ENCODE measurements at places on chromosomes 2 and 18. TPM values are rescaled to one million over a fixed set of nuclear protein-coding genes. Genes with fewer than 3 reads are reported as not detected.
A peak's percentile ranks its signal among the peaks of the same experiment; 100 is the strongest.

Gene RAD51AP2
- 0.18 TPM for total RNA-seq

DNA sequence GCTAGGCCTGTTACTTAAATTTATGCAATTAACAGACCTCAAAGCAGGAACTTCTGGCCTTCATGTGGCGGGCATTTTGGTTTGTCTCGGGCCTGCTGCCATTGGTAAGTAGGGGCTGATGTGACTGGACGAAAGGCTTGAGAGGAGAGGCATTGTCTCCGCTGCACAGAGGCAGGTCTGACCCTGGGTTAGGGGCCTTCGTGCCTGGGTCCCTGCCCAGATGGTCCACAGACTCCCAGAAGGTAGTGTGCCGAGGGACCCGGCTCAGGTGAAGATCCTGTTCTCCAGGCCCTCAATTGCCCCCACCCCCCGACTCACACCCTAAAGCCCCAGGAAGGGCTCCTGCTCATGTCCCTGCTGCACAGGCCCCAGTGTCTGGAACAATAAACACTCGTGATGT is 764.9 kb downstream of the TMEM182 start:
- no peaks in the 10 kb centered on the region for H3K27me3 ChIP-seq
- no peak overlapping the region for H3K4me3 ChIP-seq
- no peaks in the 10 kb centered on the region for H3K36me3 ChIP-seq
- H3K4me1 ChIP-seq = no peaks in the 10 kb centered on the region

- H3K4me1 ChIP-seq = no peaks in the 10 kb centered on the region
- H3K27ac ChIP-seq = no peak overlapping the region
- H3K27me3 ChIP-seq = peaks cover 88% of the 10 kb centered on the region
- no peaks in the 10 kb centered on the region for H3K36me3 ChIP-seq
These were observed 15.9 kb upstream of the SEC11C start for GRCh38 chr18:59123588-59124369.

Gene AOX1
- total RNA-seq = 2.2 TPM

GRCh38 chr2:9774266-9774665 is 69.0 kb upstream of the TAF1B start:
- H3K27ac ChIP-seq = no peak overlapping the region
- peaks cover 12% of the 10 kb centered on the region for H3K4me1 ChIP-seq
- DNase-seq = no peak
- H3K36me3 ChIP-seq = no peaks in the 10 kb centered on the region
- H3K27me3 ChIP-seq = no peaks in the 10 kb centered on the region
- no peak overlapping the region for H3K4me3 ChIP-seq

Gene CCDC148
- total RNA-seq = 3.1 TPM

Gene CABYR
- 13.7 TPM for total RNA-seq

DNA sequence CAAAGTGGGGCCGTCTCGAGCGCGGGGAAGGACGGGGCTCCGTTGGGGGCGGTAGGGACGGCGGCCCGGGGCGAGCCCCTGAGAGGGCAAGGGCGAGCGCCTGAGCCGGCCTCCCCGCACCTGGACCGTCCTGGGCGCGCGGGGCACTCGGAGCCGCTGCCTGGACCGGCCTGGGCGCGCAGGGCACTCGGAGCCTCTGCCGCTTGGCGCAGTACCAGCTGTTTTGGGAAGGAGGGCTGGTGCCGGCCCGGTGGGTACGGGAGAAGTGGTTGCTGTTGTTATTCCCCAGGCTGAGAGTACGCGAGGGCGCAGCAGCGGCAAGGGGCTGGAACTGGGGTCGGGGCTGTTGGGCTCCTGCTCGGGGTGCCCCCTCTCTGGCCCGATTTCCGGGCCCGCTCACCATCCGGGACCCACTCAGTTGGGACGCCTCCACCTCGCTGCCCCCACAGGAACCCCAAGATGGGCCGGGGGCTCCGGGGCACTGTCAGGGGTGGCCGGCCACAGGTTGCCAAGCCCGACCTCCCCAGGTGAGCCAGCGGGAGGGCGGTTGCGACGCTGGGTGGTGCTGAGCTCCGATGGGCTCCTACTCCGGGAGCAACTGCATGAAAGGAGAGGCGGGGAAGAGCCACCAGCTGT is 579 bp downstream of the ARHGEF4 start:
- no peaks in the 10 kb centered on the region for H3K36me3 ChIP-seq
- H3K27ac ChIP-seq = no peak overlapping the region
- DNase-seq = no peak
- no peak overlapping the region for H3K4me3 ChIP-seq
- H3K4me1 ChIP-seq = peaks cover 3% of the 10 kb centered on the region
- H3K27me3 ChIP-seq = peaks cover 80% of the 10 kb centered on the region

DNA sequence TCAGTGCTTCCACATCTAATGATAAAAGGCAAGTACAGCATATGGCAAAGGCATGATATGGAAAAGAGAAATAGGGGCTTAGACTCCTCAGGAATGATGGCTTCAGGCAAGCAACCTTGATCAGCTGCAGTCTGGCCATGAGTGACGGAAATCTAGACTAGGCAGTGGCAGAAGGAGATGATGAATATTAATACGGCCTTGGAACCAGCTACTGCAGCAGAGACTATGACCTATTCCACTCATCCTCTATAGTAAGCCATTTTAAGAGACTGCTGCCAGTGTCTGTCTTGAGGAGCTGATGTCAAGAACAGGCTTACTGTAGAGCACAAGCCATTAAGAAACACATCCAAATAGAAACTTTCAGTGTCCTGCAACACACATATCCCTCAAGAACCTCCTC is 23.7 kb downstream of the ASXL2 start:
- H3K27ac ChIP-seq = no peak overlapping the region
- peaks cover 1% of the 10 kb centered on the region for H3K36me3 ChIP-seq
- H3K27me3 ChIP-seq = no peaks in the 10 kb centered on the region
- H3K4me1 ChIP-seq = peaks cover 12% of the 10 kb centered on the region

- peaks cover 4% of the 10 kb centered on the region for H3K27me3 ChIP-seq
- H3K4me3 ChIP-seq = no peak overlapping the region
- no peaks in the 10 kb centered on the region for H3K36me3 ChIP-seq
- peak overlapping the region; percentile 62 for H3K27ac ChIP-seq
- no peak for DNase-seq
These were observed 44.9 kb downstream of the MRPL35 start for GRCh38 chr2:86243950-86244733.

DNA sequence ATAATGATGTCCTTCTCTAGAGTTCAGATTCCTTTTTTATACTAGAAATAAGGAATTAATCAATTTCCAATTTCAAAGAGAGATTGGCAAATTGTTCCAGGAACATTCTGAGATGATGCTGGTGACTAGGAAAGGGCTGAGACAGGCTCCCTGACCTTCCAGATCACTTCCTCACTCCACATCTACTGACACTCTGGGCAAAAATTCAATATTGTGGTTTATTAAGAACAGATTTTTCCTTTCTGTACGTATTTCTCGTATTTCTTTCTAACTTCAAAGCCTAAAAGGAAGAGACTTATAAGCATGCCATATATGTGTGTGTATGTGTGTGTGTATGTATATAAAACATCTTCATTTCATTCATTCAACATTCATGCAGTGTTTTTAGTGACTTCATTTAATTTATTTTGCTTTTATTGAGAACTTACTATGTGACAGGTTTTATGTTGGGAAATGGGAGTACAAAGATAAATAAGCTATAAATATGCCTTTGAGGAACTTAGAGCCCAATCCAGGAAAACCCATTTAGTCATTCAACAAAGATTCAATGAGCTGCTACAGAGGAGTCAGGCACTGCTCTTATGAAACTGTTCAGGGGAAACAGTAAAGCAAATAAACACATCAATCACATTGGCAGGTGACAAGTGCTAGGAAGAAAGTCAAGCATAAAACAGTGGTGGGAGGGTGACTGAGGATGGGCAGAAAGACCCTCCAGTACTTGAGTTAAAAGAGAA is 137.9 kb downstream of the RDH14 start:
- no peaks in the 10 kb centered on the region for H3K4me1 ChIP-seq
- DNase-seq = no peak
- no peak overlapping the region for H3K4me3 ChIP-seq
- no peaks in the 10 kb centered on the region for H3K27me3 ChIP-seq
- H3K27ac ChIP-seq = no peak overlapping the region

- H3K36me3 ChIP-seq = peaks cover under 1% of the 10 kb centered on the region
- H3K4me1 ChIP-seq = peaks cover 33% of the 10 kb centered on the region
- H3K27ac ChIP-seq = no peak overlapping the region
- H3K27me3 ChIP-seq = peaks cover 11% of the 10 kb centered on the region
- H3K4me3 ChIP-seq = no peak overlapping the region
- no peak for DNase-seq
These were observed 320.4 kb upstream of the REV1 start for GRCh38 chr2:99810225-99810624.

DNA sequence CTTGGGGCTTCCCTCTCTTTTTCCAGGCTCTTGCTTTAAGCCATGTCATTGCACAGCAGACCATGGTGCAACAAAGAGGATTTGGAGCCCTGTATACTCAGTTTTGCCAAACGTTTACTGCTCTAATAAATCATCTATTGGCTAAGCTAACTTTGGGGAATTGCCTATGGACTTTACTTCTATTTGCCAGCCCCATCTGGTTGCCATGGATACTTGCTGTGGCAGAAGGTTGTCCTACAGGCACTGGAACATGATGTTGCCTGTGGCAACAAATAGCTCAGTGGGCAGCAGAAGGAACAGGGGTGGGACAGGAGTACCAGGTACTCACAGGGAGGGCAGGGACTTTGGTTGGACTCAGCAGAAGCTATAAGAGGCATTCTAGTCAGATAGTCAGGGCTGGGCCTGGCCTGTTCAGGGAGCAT is 129.7 kb downstream of the CCDC85A start:
- peaks cover 6% of the 10 kb centered on the region for H3K4me1 ChIP-seq
- no peak for DNase-seq
- H3K36me3 ChIP-seq = no peaks in the 10 kb centered on the region
- no peaks in the 10 kb centered on the region for H3K27me3 ChIP-seq

GRCh38 chr2:26355038-26355995 is 8.7 kb upstream of the ADGRF3 start:
- peaks cover 29% of the 10 kb centered on the region for H3K4me1 ChIP-seq
- H3K36me3 ChIP-seq = peaks cover 2% of the 10 kb centered on the region
- peak overlapping the region; percentile 82 for H3K27ac ChIP-seq
- H3K4me3 ChIP-seq = no peak overlapping the region
- DNase-seq = no peak
- H3K27me3 ChIP-seq = no peaks in the 10 kb centered on the region

Gene TGFA
- 0.77 TPM for total RNA-seq

DNA sequence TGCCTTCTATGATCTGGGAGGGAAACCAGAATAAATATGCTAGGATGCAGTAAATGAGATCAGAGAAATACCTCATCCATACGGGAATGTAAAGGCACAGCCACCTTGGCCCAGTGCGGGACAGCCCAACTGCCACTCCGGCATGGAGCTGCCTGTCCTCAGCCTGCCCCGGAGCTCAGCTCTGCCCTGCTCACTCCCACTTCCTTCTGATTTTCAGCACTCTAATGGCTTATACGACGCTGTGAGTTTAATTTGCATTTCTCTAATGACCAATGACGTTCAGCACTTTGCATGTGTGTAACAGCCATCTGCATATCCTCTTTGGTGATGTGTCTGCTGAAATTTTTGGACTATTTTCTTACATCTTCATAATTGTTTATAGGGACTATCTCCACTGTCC is 172.5 kb upstream of the RAB6C start:
- H3K4me3 ChIP-seq = no peak overlapping the region
- H3K27ac ChIP-seq = peak overlapping the region; percentile 87
- DNase-seq = no peak
- no peaks in the 10 kb centered on the region for H3K36me3 ChIP-seq

DNA sequence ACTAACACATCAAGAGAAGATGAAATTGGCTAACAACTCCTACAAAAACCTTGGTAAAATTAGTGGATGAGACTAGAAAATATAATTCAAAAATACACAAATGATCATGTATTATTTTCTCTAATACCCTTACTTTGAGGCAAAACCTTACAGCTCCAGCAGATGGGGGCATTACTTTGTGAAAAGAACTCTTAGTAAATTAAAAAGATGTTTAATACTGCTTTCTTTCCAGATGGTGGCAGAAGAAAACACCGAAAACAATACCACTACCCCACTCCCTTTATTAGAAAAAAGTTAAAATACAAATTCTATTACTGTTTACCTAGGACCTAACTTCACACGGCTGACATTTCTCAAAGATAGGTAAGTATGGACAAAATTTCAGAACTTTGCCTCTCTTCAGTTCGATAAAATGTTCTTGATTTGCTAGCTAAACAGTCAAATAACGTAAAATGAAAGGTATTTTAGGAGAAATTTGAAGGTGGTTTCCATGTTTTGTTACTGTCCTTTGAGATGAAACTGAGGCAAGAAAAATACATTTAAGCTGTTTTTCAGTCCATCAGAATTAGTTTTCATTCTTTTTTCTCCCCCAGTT is 30.6 kb downstream of the ORC4 start:
- no peaks in the 10 kb centered on the region for H3K4me1 ChIP-seq
- peaks cover 6% of the 10 kb centered on the region for H3K36me3 ChIP-seq
- H3K27ac ChIP-seq = peak overlapping the region; percentile 59
- H3K4me3 ChIP-seq = no peak overlapping the region
- DNase-seq = no peak

GRCh38 chr2:175687465-175687864 is 314.6 kb downstream of the LNPK start:
- peaks cover 53% of the 10 kb centered on the region for H3K27me3 ChIP-seq
- DNase-seq = no peak
- no peaks in the 10 kb centered on the region for H3K36me3 ChIP-seq
- H3K4me1 ChIP-seq = peaks cover 3% of the 10 kb centered on the region
- H3K4me3 ChIP-seq = no peak overlapping the region
- no peak overlapping the region for H3K27ac ChIP-seq
